ENCODE measurements at places on chromosomes 6 and 20.

DNA sequence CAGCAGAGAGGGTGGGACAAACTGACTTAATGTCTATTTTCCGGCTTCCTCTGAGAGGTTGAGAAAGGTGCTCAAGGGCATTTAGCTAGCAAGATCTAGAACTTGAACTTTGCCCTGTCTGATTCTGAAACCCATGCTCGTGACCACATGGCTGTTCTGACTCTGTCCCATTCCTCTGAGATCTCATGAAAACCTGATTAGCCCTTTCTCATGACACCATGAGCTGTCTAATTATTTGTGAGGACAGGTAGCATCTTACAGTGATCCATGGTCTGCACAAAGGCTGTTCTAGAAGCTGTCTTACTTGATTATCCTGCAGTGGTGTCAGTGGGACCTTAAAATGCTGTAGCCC is 89.6 kb upstream of the TOX2 start:
- DNase-seq, result no peak

- no peak for DNase-seq
Observed at GRCh38 chr6:144007478-144008119, 460 bp downstream of the PLAGL1 start.

- no peak for DNase-seq
Observed at GRCh38 chr6:32290886-32291450, 67.1 kb upstream of the NOTCH4 start.

DNA sequence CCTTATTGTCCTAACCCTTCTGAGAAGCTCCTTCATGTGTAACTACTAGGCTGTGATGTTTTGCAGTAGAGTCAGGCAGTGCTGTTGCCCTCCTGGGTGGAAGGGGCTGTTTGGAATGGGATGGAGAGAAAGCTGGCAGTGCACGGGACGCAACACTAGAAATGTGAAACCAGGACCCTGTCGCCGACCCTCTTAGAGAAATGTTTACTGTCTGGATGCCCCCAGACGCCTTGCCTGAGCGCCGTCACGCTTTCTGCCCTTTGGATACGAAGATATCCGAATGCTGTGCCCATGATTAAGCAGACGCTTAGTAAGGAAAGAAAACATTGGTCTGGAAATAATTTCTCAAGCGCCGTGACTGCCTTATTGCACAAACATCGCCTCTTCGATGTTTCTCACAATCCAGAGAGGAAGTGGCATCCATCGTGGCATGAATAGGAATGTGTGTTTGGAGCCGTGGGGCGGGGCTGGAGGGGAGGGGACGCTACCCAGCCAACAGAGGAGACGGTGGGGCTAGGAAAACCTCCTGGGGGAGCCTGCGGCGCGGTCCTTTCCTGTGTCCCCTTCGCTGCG is 661 bp upstream of the PPP1R14C start:
- DNase-seq, result no peak

GRCh38 chr20:24938498-24938897 is 10.6 kb upstream of the CST7 start:
- no peak for DNase-seq

DNA sequence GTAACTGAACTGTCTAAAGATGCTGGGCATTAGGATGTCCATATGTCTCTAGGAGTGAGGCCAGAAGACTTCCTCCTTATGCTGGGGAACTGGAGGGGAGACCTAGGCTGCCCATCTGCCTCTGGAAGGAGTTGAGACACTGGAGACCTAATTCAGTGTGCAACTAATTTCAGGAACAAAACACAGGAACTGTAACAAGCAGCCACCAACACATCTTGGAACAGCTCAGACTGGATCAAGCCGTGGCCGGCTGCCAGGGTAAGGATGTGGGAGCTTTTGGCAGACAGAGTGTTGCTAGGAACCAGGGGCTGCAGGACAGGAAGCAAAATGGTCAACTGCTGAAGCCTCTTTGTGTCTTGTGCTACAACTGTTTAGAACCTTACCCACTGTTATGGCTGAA is 16.4 kb upstream of the MAS1 start:
- no peak for DNase-seq

DNA sequence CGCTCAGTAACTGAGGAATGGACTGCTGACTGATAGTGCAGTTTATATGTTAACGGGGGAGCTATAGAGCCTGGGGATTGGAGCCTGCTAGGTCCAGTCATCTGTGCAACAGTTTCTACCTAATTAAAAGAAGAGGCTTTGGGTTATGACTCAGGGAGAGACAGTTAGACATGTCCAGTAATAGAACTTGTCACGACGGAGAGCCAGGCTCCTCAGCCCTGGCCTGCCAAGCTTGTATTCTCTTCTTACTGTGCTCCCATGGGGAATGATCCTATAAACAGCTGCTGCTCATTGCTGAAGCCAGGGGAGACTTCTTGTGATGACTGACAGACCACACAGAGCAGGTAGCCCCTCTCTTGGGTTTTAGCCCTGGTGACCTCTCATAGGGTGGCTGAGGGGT is 69.3 kb downstream of the SYNJ2 start:
- DNase-seq, result no peak

GRCh38 chr6:31692353-31692752 is 10.8 kb downstream of the ABHD16A start:
- DNase-seq, result no peak

Data from NCI-H1436 (cell line).